Upper lobe of left lung (tissue), 6 donors: ENCODE measurements at places on chromosomes 11 and 22.

GRCh38 chr11:108069947-108070346 is 51.4 kb upstream of the ACAT1 start:
- DNase-seq = no peak

DNA sequence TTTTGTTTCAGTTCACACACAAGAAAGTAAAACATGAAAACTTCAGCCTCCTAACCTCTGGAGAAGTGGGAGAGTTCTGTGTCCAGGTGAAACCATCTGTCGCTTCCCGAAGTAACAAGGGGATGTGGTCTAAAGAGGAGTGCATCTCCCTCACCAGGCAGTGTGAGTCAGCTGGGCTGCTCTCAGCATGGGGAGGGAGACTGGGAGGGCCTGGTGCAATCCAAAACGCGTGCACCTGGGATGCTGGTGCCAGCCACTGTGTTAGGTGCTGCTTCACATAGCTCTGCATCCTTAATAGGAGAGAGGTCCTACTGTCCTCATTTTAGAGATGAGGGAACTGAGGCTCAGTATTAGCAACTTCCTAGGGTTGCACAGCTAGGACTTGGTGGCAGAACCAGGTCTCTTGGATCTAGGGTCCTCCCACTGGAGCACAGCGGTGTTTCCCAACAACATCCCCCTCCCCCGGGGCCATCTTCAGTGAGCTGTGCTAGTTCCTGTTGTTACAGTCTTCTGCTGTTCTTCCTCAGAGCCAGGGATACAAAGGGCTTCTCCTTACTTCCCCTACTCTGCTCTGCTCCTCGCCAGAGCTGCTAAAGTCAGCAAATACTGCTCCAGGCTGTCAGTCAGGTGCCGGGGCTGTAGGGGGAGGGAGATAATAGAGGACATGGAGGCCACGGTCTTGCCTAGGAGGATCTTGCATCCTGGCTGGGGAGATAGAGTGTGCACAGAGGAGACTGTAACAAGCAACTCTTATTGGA is 8.0 kb downstream of the IL10RA start:
- DNase-seq = no peak

- no peak for DNase-seq
Observed at GRCh38 chr11:77515063-77515462, 41.2 kb upstream of the PAK1 start.

GRCh38 chr11:78265326-78265725 is 76.6 kb downstream of the USP35 start:
- no peak for DNase-seq

- DNase-seq = no peak
Observed at GRCh38 chr11:12494699-12495098, 117.3 kb downstream of the PARVA start.

DNA sequence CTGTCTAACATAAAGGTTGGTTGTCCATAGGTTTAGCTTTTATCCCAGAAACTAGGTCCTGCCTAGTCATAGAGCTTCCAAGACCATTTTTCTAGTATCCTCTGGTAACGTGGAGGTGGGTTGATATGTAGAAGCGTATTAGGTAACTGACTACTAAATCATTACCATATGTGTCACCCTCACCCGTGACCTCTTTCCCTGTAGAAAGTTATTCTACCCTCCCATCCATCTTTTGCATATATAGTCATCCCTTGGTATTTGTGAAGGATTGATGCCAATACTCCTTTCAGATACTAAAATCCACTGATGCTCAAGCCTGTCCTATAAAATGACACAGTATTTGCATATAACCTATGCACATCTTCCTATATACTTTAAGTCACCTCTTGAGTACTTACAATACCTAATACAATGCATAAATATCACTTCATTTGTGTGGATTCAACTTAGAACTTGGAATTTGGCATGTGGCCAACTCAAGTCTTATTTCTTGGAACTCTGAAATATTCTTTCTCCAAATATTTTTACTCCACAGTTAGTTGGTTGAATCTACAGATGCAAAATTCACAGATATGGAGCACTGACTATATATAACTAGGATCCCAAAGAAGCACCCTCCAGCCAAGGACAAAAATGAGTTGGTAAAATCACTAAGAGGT is 497.0 kb upstream of the TENM4 start:
- no peak for DNase-seq

DNA sequence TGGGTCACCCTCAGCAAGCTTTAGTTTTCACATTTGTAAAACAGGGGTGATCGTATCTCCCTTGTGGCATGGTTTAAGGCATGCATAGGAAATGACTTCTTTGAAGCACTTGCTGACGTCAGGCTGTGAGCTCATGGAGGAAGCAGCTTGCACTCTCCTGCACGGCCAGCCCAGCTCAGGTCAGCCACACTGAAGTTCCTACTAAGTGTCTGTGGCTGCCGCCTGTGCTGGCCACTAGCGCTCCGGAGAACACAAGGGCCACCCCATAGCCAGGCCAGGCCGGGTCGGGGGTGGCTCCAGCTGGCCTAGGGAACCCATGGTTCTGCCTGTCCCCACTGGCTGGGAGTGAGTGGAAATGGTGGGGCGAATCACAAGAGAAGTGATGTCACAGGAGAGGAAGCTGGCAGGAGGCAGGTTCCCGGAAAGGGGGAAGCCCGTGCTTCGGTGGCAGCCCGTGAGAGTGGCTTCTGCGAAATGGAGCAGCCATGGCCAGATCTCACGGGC is 28.2 kb downstream of the KCTD17 start:
- no peak for DNase-seq

DNA sequence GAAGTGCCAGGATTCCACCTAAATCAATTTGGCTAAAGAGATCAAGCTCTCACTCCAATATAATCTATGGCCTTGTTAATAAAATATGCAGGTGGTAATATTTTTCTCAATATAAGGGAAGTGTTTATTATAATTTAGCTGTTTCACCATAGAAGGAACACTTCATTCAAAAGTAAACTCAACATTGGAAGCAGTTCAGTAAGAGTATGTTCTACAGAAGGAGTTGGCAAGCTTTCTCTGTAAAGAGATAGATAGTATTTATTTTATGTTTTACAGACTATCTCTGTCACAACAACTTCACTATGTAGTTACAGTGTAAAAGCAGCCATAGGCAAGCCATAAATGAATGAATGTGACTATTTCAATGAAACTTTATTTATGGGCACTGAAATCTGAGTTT is 313.6 kb upstream of the ANO3 start:
- DNase-seq = no peak
